ENCODE measurements at places on chromosomes 3 and 15.
A peak's percentile ranks its signal among the peaks of the same experiment; 100 is the strongest.

DNA sequence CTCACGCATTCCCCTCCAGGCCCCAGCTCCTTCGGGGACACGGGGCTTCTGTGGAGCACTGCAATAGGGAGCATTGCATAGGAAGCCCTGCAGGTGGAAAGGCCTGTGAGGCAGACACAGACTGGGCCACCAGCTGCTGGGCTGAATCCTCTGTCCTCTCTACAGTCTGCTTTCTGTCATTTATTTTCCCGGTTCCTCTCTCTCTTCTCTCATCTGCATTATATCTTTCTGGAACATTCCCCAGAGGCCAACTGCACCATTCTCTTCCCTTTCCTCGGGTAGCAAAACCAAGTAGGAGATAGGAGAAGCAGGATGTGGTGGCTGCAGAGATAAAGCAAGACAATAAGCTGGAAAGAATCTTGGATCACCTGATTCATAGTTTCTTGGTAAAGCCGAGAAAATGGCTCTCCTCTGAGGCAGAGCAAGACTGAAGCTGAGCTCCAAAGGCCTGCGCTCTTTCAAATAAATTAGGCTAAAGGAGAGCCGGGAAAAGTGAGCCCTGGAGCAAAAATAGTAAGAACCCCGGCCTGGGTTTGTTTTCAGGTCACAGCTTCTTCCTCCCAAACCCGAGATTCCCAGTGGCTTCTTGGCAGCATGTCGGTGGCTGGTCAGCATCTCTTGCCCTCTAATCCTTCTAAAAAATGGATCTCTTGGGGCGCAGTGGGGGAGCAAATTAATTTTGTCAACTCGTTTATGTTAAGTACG is 5.3 kb downstream of the TM4SF4 start:
- DNase-seq, result no peak

DNA sequence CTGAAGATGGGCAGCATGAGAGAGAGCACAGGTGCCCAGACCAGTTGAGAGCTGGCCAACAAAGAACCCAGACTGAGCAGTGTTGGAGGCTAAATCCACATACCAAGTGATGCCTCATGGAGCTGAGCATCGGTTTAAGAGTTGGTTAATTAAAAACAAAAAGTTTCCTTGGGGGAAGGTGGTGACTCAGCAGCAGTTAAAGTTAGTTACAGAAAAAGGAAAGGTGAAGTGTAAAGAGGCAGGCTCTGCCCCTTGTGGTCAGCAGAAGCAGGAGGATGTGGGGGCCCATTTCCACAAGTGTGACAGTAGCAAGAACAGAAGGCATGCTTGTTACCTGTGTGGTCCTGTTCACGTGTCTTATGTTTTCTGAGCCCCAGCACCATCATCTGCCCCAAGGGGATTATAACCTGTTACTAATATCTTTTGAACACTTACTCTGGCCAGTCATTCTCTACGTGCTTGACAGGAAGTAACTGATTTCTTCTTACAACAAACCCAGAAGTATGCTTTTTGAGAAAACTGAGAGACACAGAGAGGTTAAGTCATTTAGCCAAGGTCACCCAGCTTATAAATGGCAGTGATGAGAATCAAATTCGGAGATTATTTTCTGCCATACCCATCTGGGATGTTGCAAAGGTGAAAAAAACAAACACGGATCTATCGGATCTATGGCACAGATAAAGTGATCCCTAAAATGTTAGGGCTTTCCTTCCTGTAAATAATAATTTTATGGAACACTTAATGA is 91.0 kb downstream of the EPHB1 start:
- peak; percentile 95 for DNase-seq

- DNase-seq, result no peak
Observed at GRCh38 chr15:92780843-92781242, 119.3 kb upstream of the CHD2 start.

DNA sequence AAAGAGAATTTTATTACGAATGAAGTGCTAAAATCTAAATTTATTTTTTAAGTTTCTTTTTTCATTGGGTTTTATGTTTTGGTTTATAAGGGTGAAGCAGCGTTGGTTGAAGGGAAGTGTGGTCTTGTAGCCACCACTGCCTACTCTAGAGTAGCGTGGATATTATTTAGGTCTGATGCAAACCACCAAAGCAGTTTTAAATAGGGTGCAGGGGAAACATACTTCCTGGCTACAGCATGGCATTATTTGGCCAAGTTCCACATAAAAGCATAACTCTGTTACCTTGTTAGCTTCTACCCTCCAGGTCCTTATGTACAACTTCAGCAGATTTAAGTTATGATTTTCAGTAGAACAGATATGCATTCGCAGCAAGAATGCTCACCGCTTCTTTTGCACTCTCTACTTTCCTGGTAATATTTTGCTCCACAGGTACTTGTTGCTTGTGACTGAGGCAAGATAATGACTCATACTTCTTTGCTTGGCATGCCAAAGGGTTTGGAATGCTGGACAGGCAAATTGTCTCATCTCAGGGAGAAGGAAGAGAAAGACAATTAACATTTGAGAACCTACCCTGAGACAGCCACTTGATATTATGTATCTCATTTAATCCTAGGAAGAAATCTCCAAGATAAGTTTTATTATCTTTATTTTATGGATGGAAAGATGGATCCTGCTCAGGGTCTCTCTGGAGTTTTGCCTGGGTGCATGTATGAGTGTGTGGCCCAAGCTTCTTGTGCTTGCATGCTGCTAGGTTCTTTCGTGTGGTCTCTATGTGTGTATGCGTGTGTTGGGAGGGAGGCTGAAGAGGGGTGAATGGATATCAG is 5.4 kb downstream of the TGFBR2 start:
- no peak for DNase-seq

All from GM12878 (cell line).